Osteoblast (primary cell): ENCODE measurements at places on chromosomes 3 and 15. TPM values are rescaled to one million over a fixed set of nuclear protein-coding genes. Genes with fewer than 3 reads are reported as not detected.
A peak's percentile ranks its signal among the peaks of the same experiment; 100 is the strongest.

NR1I2 gene
- total RNA-seq, result 0.36 TPM in 1 of 2 replicates, not detected in the other

GRCh38 chr3:3301476-3301875 is 122.0 kb upstream of the CRBN start:
- H3K4me3 ChIP-seq, result no peak overlapping the region
- no peaks in the 10 kb centered on the region for H3K4me1 ChIP-seq
- H3K27me3 ChIP-seq, result no peaks in the 10 kb centered on the region
- no peak overlapping the region for H3K27ac ChIP-seq

DNA sequence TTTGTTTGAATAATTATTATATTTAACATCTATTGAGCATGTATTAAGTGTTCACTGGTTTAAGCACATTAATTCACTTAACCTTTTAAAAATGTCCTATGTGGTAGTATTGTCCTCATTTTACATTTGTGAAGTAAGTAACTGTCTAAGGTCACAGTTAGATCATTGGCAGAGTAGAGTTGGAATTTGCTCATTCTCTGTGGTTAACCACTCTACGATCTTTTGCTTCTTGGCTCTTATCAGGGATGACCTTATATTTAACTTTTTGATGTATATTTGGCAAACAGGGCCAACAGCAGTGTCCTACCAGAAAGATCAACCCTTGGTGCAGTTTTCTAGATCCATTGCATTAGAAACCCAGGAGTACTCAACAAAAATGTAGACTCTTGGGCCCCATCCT is 34.0 kb downstream of the PXK start:
- H3K27me3 ChIP-seq, result no peaks in the 10 kb centered on the region
- no peak for DNase-seq
- H3K27ac ChIP-seq, result no peak overlapping the region

MYZAP gene
- total RNA-seq, result under 0.01 TPM in 1 of 2 replicates, not detected in the other

LRRC49 gene
- 13.0 and 18.1 TPM in 2 replicates for total RNA-seq

DNA sequence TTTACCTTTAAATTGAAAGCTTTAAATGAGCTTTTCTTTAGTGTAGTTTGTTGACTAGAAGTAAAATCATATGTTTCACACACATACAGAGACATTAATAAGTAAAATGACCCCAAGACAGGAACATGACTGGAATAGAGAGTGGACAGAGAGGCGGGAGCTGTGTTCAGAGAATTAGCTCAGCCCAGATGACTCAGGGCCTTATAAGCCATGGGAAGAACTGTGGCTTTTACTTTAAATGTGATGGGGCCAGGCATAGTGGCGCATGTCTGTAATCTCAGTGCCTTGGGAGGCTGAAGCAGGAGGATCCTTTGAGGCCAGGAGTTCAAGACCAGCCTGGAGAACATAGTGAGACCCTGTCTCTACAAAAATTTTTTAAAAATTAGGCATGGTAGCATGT is 26.7 kb downstream of the SACM1L start:
- H3K27me3 ChIP-seq, result no peaks in the 10 kb centered on the region
- H3K4me1 ChIP-seq, result peaks cover 15% of the 10 kb centered on the region
- no peak overlapping the region for H3K27ac ChIP-seq
- DNase-seq, result no peak
- no peak overlapping the region for H3K4me3 ChIP-seq
- H3K36me3 ChIP-seq, result peaks cover 18% of the 10 kb centered on the region

DNA sequence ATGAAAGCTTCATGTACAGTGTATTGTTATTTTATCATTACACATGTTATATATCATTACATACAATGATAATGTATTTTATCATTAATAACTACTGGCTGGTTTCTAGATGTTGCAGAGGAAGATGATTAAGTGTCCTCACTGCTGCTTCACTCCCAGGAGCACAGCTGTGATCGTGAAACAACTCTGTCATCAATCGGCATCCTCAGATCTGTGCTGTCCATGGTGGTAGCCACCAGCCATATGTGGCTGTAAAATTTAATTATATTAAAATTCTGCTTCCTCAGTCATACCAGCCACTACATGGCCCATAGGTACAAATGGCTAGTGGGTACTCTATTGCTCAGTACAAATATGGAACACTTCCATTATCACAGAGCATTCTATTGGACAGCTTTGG is 379.4 kb upstream of the CFAP20DC start:
- H3K4me1 ChIP-seq, result peaks cover 46% of the 10 kb centered on the region
- no peak overlapping the region for H3K27ac ChIP-seq
- peak; percentile 26 for DNase-seq
- H3K4me3 ChIP-seq, result no peak overlapping the region

DNA sequence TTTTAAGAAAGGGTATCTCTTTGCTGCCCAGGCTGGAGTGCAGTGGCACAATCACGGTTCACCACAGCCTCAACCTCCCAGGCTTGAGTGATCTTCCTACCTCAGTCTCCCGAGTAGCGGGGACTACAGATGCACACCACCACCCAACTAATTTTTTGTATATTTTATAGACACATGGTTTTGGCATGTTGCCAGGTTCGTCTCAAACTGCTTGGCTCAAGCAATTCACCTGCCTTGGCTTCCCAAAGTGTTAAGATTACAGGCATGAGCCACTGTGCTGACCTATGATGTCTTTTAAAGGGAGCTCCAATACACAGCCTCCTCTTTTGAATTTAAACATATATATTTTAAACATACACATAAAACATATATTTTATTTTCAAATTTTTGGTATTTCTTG is 60.9 kb downstream of the SLC9C1 start:
- H3K27me3 ChIP-seq, result no peaks in the 10 kb centered on the region
- no peaks in the 10 kb centered on the region for H3K4me1 ChIP-seq
- H3K36me3 ChIP-seq, result no peaks in the 10 kb centered on the region
- no peak for DNase-seq

STRIT1 gene
- total RNA-seq, result not detected in 2 replicates

GRCh38 chr3:60475096-60475495 is 776.2 kb downstream of the FHIT start:
- no peak overlapping the region for H3K4me3 ChIP-seq
- no peaks in the 10 kb centered on the region for H3K4me1 ChIP-seq
- H3K27me3 ChIP-seq, result no peaks in the 10 kb centered on the region

GPR149 gene
- total RNA-seq, result not detected in 2 replicates

ARGFX gene
- not detected in 2 replicates for total RNA-seq

DNA sequence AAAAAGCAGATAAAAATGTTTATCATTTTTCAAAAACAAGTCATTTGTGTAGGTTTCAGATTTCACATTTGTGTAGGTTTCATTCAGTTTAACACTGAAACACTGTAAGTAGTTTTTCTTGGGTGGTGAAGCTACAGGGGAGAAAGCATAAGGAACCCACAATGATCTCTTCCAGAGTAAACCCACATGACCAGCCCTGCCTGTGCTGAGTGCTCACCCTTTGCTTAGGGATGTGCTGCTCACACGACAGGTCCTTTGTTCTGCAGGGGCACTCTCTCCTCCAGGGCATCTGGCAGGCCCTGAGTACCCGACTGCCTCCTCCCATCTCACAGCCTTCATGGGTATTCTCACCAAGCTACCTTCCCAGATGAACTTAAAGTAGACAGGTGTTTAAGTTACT is 28.9 kb downstream of the ZXDC start:
- peaks cover 13% of the 10 kb centered on the region for H3K36me3 ChIP-seq
- H3K4me3 ChIP-seq, result no peak overlapping the region
- no peaks in the 10 kb centered on the region for H3K27me3 ChIP-seq
- H3K27ac ChIP-seq, result no peak overlapping the region
- H3K4me1 ChIP-seq, result no peaks in the 10 kb centered on the region

ANKUB1 gene
- total RNA-seq, result under 0.01 TPM in 1 of 2 replicates, not detected in the other

GRCh38 chr3:81170298-81170697 is 591.1 kb downstream of the GBE1 start:
- no peak overlapping the region for H3K27ac ChIP-seq
- H3K36me3 ChIP-seq, result no peaks in the 10 kb centered on the region
- no peaks in the 10 kb centered on the region for H3K4me1 ChIP-seq
- no peak overlapping the region for H3K4me3 ChIP-seq

CASR gene
- not detected in 2 replicates for total RNA-seq

GRCh38 chr3:22361521-22361920 is 610.5 kb upstream of the ZNF385D start:
- H3K27me3 ChIP-seq, result no peaks in the 10 kb centered on the region
- no peak overlapping the region for H3K4me3 ChIP-seq
- no peaks in the 10 kb centered on the region for H3K4me1 ChIP-seq
- H3K27ac ChIP-seq, result no peak overlapping the region
- DNase-seq, result no peak

DNA sequence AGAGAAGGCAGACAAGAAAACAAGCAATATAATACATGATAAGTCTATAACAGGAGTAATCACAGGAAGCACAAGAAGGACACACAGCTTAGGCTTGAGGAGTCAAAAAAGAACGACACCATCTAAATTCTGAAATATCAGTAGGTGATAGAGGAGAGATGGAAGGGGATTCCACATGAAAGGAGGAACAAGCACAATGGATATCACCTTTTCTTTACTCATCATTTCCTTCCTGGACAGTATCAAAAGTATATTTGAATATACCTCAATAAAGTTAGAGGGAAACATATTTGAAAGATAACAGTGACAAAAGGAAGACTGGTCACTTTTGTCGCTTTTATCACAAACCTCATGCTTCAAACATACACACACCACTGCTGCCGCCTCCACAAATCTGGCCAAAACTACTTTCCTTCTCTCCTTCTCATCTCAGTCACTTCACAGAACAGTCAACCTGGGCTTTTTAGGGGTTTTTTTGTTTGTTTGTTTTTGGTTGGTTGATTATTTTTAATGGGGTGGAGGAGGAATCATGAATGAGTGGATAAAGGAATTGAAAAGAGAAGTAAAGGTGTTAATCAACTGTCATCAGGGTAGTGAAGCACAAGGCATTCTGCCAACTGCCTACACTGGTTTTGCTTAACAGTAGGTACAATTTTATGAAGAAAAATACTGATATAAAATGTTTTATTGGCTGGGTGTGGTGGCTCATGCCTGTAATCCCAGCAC is 18.5 kb downstream of the DENND4A start:
- no peaks in the 10 kb centered on the region for H3K27me3 ChIP-seq
- H3K36me3 ChIP-seq, result no peaks in the 10 kb centered on the region
- H3K27ac ChIP-seq, result no peak overlapping the region
- H3K4me1 ChIP-seq, result no peaks in the 10 kb centered on the region
- H3K4me3 ChIP-seq, result no peak overlapping the region

RBP2 gene
- total RNA-seq, result not detected in 2 replicates
